Activated CD8-positive, alpha-beta memory T cell treated with anti-CD3 and anti-CD28 coated beads for 36 hours (primary cell): ENCODE measurements at places on chromosomes 2 and 18. TPM values are rescaled to one million over a fixed set of nuclear protein-coding genes. Genes with fewer than 3 reads are reported as not detected.

Gene TBR1
- not detected for total RNA-seq

Gene MC4R
- total RNA-seq: not detected

Gene MOCOS
- total RNA-seq: 0.19 TPM

Gene SLC19A3
- not detected for total RNA-seq
